NCI-H460 (cell line): ENCODE measurements at places on chromosomes 3 and 15.
A peak's percentile ranks its signal among the peaks of the same experiment; 100 is the strongest.

DNA sequence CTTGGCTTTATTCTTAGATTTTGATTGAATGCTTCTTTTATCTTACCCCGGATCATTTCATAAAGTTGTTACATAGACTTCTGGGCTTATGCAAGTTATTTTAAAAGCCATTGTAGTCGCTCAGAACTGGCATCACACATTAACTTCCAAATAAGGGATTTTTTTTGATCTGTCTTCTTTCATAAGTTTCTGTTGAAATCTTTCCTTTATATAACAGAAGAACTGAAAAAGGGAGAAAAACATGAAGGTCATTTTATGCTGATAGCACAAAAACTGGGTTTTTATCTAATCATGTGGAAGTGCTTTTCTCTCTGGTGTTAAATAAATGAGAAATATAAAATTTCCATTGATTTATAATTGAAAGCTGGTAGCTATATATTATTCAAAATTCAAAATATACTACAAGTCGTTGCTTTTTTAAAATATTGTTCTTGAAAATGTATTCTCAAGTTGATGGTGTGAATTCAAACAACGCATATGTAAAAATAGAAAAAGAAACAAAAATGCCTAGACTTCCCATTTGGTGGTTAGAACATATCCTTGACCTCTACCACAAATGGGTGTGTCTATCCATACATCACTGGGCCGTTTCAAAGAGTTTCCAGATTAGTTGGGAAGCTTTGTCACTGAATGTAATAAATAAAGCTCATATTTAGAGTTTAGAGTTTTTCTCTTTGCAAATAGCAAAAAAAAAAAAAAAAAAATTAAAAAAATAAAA is 258.3 kb upstream of the ZPLD1 start:
- DNase-seq, result no peak

- no peak for DNase-seq
These were observed 17.5 kb downstream of the VGLL3 start for GRCh38 chr3:86973440-86973839.

DNA sequence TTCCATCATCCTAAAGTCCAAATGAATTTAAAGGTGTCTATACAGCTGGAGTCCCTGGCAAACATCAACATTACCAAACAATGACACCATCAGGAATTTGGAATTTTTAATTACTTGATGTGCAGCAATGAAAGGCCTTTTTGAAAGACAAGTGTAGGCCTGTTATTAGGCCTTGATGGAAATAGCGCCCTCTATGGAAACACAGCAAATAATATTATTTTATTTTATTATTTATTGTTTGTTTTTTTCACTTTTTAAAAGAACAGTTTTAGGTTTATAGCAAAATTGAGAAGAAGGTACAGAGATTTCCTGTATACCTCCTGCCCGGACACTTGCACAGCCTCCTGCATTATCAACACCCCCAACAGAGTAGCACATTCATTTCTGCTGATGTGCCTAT is 18.1 kb upstream of the OR5AC2 start:
- no peak for DNase-seq

GRCh38 chr3:128969993-128970739 is 23.7 kb downstream of the CFAP92 start:
- DNase-seq, result peak; percentile 16

DNA sequence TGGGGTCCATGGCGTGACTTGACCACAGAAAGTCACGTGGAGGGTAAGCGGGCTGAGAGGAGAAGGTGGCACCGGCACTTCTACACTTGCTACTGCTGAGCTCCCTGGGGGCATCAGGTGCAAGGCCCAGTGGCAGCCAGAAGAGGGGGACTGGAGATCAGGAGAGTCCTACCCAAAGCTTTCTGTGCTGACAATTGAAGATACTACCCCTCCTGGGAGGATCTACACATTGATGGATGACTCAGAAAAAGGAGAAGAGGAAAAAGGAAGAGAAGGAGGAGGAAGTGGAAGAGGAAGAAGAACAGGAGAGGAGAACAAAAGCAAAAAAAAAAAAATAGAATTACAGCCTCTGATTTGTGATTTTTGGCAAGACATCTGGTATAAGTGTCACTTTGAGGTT is 41.2 kb downstream of the MYO5C start:
- no peak for DNase-seq

GRCh38 chr3:177250151-177250550 is 52.9 kb upstream of the TBL1XR1 start:
- DNase-seq, result no peak

GRCh38 chr3:58946875-58947274 is 103.0 kb downstream of the CFAP20DC start:
- DNase-seq, result no peak

DNA sequence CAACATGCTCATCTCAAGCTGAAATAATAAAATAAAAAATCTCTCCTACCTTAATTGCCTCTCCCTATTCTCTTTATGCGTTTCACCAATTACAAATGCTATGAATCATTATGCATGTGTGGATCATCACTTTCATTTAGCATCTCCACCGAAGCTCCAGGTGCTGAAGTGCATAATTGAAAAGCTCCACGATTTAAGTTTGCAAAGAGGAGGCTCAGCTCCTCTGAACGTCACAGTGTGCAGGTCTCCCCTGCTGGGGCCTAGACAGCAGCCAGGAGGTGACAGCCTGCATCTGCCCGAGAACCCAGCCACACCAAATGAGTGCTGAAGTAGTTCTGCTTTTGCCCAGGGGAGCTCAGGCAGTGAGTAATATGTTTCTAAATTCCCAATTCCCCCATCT is 60.5 kb upstream of the GLCE start:
- no peak for DNase-seq

DNA sequence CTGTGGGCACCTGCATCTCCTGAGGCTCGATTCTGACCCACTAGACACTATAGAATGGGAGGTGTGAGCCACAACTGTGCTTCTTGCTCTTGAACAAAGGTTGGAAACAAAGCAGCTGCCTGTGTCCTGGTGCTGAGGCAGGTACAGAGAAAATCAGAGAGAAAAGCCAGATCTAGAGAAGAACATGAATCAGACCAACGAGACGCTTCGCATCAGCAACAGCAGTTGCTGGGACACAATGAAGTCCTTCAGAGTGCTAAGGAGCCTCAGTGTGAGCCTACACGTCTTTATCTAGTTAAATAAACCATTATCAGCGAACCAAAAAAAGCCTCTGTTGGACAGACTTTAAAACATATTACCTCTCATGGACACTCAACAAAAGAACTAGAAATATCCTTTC is 86.3 kb upstream of the MEX3B start:
- DNase-seq, result no peak

- DNase-seq, result no peak
These were observed 191.1 kb downstream of the PDZRN3 start for GRCh38 chr3:73433687-73434086.

- no peak for DNase-seq
These were observed 17.3 kb downstream of the STIMATE start for GRCh38 chr3:52880047-52880446.

GRCh38 chr3:1591327-1592028 is 498.7 kb downstream of the CNTN6 start:
- no peak for DNase-seq

- DNase-seq, result no peak
These were observed 1.2 kb downstream of the ANXA2 start for GRCh38 chr15:60396560-60396957.

GRCh38 chr15:36898536-36899126 is 201.7 kb downstream of the MEIS2 start:
- DNase-seq, result no peak

- DNase-seq, result no peak
These were observed 379.1 kb upstream of the PROK2 start for GRCh38 chr3:72163809-72164634.

DNA sequence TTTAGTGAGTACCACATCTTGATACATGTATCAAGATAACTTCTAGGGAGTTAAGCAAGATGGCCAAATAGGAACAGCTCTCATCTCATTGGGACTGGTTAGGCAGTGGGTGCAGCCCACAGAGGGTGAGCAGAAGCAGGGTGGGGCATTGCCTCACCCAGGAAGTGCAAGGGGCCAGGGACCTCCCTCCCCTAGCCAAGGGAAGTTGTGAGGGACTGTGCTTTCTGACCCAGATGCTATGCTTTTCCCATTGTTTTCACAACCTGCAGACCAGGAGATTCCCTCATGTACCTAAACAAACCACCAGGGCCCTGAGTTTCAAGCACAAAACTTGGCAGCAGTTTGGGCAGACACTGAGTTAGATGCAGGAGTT is 665.0 kb upstream of the CBLB start:
- DNase-seq, result no peak

- no peak for DNase-seq
These were observed 30.3 kb upstream of the C15orf39 start for GRCh38 chr15:75171408-75171807.

- no peak for DNase-seq
These were observed 132.7 kb downstream of the CD47 start for GRCh38 chr3:107958146-107958545.

- no peak for DNase-seq
These were observed 199.3 kb downstream of the MEIS2 start for GRCh38 chr15:36901012-36901411.

DNA sequence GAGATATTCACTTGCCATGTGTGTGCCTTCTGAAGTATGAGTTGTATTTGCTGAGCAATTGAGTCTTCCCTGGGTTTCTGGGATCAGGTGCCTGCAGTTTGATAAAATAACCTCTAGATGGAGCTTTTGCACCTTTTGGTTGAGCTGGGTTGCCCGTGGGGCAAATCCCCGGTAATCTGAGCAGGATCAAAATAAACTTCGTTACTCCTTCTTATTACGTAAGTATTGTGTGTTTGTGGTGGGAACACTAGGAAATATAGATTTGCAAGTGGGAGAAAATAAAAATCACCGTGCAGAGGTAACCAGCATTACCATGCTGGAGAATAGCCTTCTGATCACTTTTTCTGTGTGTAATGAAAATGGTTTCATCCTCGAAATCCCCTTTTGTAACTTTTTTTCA is 277.4 kb upstream of the NR2E3 start:
- DNase-seq, result peak; percentile 6

GRCh38 chr3:33095436-33095835 is 1.5 kb downstream of the GLB1 start:
- no peak for DNase-seq

GRCh38 chr3:127438371-127438770 is 150.5 kb upstream of the PRR20G start:
- no peak for DNase-seq

DNA sequence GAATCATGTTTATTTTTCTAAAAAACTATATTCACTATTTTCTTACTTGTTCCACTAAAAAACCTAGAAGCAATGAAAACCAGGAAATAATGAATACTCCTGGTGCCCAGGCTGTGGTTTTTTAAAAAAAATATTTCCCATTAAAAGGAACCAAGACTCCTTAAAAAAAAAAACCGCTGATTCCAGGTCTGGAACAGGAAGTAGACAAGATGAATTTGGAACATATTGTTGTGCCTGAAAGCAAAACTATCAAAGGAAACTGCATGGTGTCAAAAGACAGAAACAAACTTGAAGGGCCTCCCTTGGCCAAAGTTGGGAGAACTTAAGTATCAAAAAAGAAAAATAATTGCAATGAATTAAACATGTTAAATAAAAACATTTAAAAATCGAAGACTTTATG is 245.3 kb upstream of the P2RY1 start:
- DNase-seq, result no peak

GRCh38 chr3:51682079-51682478 is 11.0 kb downstream of the TEX264 start:
- DNase-seq, result peak; percentile 81

GRCh38 chr3:188624384-188624783 is 470.4 kb downstream of the LPP start:
- DNase-seq, result no peak

GRCh38 chr3:129266651-129267050 is 12.0 kb upstream of the HMCES start:
- DNase-seq, result no peak

- DNase-seq, result no peak
These were observed 170.3 kb upstream of the CGNL1 start for GRCh38 chr15:57205996-57206395.

- no peak for DNase-seq
These were observed 445 bp downstream of the LMOD3 start for GRCh38 chr3:69121950-69122349.

GRCh38 chr3:188926111-188926510 is 245.7 kb upstream of the TPRG1 start:
- DNase-seq, result no peak

DNA sequence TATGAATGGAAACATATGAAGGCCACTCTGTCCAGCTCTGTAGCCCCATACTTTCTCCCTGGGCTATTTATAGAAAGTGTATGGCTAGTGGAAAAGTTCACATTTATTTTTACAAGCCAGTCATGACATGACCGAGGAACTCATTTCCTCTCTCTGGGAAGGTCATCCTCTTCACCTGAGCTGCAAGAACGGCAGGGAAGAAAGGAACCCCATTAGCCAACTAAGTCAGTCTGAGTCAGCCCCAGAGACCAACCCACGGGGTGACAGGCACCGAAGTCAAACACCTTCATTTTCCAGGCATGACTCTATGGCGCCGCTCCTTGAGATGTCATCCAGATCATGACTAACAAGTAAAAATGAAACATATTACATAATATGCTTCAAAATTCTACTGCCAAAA is 4.8 kb downstream of the PAQR9 start:
- DNase-seq, result no peak

DNA sequence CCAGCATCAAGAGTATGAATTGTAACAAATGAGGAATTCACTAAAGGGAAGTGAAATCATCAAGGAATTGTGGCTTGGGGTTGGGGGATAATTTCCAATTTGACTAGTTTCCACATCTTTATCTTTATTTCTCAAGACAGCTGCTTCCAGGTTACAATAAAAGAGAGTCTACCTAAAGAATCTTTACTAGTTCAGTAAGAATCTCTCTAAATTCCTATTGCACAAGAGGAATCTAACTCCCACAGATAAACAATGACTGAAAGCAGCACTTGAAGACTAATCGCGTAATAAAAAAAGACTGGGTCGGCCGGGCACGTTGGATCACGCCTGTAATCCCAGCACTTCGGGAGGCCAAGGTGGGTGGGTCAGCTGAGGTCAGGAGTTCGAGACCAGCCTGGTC is 194.4 kb downstream of the KBTBD8 start:
- no peak for DNase-seq

DNA sequence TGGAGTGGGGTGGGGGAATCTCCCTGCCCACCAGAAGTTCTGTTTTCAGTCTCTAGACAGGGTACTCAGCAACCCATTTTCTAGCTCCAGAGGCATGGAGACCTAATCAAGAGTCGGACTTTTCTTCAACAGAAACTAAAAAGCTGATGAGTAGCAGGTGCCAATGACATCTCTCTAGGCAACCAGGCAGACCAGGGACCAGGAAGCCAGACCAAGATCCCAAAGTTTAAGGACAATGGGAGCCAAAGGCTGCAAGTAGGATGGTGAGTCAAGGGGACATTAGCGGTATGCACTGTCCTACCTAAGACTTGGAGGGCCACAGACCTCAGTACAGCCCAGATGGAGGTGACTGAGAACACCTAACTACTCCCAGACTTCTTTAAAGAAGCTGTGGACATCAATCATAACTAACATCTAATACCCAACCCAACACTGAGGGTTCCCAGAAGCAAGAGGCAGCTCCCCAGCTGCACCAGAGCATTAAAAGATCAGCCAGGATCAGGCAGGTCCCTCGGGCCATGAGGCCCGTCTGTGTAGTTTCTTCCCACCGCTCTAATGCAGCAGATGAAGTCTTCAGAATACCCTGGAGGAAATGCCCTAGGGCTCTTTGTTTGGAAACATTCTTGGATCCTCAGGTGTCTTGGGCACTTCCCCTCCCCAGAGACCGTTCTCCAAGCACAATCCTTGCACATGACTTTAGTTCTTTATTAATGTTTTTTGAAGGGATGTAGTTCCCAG is 979 bp downstream of the CCDC71 start:
- no peak for DNase-seq
